ENCODE measurements at places on chromosomes 1 and 21. TPM values are rescaled to one million over a fixed set of nuclear protein-coding genes. Genes with fewer than 3 reads are reported as not detected.

DNA sequence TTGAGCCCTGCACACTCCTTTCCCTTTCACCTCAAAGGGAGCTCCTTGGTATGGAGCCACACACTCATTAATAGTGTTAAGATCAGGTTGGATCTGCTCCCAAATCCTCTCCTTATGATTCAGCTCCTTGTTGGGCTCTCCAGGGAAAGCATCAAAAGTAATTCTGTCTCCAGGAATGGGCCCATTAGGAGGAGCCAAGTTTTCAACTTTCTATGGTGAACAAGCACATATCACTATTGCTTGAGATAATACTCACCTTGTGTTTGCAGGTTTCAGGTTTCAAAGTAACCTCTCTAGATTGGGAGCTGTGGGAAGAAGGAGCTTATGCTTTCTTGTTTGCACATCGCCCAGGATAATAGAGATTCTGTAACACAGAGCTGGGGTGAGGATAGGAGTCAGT lies 164.8 kb downstream of the TNFSF18 start:
- peaks cover 20% of the 10 kb centered on the region for H3K4me1 ChIP-seq
- no peak overlapping the region for H3K27ac ChIP-seq
- no peak overlapping the region for H3K4me3 ChIP-seq
- no peaks in the 10 kb centered on the region for H3K27me3 ChIP-seq
- no peaks in the 10 kb centered on the region for H3K36me3 ChIP-seq

GRCh38 chr1:216894494-216894893 lies 171.3 kb upstream of the ESRRG start:
- DNase-seq = no peak
- H3K4me1 ChIP-seq = no peaks in the 10 kb centered on the region
- H3K27me3 ChIP-seq = no peaks in the 10 kb centered on the region
- H3K4me3 ChIP-seq = no peak overlapping the region
- no peak overlapping the region for H3K27ac ChIP-seq

DNA sequence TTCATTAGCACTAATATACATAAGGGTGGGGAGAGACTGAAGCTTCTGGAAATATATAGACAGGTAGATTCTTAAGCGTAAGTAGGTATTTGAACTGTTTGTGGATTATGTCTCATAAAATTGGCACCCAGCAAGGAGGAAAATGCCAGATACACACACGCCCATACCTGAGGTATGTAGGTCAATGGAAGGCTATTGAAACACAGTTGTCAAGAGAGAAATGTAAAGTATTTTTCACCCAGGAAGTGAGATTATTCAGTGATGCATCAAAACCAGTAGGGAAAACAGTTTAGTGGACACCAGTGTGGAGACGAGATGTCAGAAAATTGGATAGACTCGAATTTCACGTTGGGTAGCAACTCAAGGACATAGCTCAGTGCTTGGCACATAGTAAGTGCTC lies 4.7 kb upstream of the RSPH1 start:
- H3K27me3 ChIP-seq = peaks cover 13% of the 10 kb centered on the region
- no peak overlapping the region for H3K4me3 ChIP-seq
- no peaks in the 10 kb centered on the region for H3K36me3 ChIP-seq
- H3K27ac ChIP-seq = no peak overlapping the region
- peaks cover 10% of the 10 kb centered on the region for H3K4me1 ChIP-seq
- DNase-seq = no peak

- peaks cover 90% of the 10 kb centered on the region for H3K27me3 ChIP-seq
- peaks cover 31% of the 10 kb centered on the region for H3K4me1 ChIP-seq
- H3K36me3 ChIP-seq = no peaks in the 10 kb centered on the region
- H3K4me3 ChIP-seq = no peak overlapping the region
- no peak overlapping the region for H3K27ac ChIP-seq
Observed at GRCh38 chr1:92478393-92478792, 8.3 kb downstream of the GFI1 start.

- H3K27me3 ChIP-seq = peaks cover 24% of the 10 kb centered on the region
- H3K27ac ChIP-seq = no peak overlapping the region
- no peak overlapping the region for H3K4me3 ChIP-seq
- peaks cover 12% of the 10 kb centered on the region for H3K4me1 ChIP-seq
- no peaks in the 10 kb centered on the region for H3K36me3 ChIP-seq
- no peak for DNase-seq
Observed at GRCh38 chr1:24154215-24154614, 11.3 kb upstream of the IL22RA1 start.

DNA sequence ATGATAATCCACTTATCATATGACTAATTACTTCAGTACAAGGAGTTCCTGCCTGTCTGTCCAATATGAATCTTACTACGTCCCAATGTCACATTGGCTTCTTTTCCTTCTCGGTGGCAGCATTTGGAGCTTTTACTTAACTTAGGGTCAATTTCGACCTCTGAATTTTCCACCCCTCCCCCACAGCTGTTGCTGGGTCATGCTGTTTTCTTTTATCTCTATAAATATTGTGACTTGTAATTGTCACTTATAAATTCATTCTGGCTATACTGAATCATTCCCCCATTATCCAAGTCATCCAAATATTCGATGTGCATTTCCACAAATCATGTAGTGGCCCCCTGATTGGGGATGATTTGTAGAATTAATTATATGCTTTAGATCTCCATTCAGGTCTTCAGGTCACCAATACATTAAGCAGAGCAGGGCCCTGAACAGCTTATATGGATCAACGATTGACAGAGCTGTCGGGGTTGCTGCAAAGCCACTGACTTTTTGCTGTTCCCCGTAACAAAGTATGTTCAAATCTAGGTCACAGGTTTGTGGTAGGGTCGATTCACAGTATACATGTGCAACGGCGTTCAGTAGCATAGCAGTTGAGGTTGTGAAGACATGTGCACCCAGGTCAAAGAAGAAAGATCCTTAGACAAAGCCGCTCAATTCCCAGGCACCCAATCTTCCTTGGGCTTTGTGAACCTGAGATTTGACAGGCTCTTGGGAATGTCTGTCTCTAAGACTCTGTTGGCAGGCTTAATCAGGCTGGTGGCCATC lies 18.3 kb upstream of the RNU1-4 start:
- H3K27me3 ChIP-seq = peaks cover 20% of the 10 kb centered on the region
- no peaks in the 10 kb centered on the region for H3K36me3 ChIP-seq
- H3K4me3 ChIP-seq = no peak overlapping the region

The DMBX1 gene
- not detected for total RNA-seq
